Progenitor cell of endocrine pancreas (in vitro differentiated cells): ENCODE measurements at places on chromosomes 16 and 17. TPM values are rescaled to one million over a fixed set of nuclear protein-coding genes. Genes with fewer than 3 reads are reported as not detected.

DNA sequence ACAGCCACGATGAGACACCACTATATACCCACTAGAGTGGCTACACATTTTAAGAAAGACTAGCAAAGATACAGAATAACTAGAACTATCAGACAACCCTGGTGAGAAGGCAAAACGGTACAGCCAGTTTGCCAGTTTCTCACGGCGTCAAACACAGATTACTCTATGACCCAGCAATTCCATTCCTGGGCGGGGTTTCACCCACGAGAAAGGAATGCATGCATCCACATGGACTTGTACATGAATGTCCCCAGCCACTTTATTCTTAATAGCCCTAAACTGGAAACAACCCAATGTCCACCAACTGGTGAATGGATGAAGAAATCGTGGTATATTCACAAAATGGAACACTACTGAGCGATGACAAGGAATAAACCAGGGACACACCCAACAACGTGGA, 74.5 kb downstream of the MYH10 start:
- no peak for DNase-seq

AATF gene
- total RNA-seq, result 50.9 and 53.5 TPM in 2 replicates

DNA sequence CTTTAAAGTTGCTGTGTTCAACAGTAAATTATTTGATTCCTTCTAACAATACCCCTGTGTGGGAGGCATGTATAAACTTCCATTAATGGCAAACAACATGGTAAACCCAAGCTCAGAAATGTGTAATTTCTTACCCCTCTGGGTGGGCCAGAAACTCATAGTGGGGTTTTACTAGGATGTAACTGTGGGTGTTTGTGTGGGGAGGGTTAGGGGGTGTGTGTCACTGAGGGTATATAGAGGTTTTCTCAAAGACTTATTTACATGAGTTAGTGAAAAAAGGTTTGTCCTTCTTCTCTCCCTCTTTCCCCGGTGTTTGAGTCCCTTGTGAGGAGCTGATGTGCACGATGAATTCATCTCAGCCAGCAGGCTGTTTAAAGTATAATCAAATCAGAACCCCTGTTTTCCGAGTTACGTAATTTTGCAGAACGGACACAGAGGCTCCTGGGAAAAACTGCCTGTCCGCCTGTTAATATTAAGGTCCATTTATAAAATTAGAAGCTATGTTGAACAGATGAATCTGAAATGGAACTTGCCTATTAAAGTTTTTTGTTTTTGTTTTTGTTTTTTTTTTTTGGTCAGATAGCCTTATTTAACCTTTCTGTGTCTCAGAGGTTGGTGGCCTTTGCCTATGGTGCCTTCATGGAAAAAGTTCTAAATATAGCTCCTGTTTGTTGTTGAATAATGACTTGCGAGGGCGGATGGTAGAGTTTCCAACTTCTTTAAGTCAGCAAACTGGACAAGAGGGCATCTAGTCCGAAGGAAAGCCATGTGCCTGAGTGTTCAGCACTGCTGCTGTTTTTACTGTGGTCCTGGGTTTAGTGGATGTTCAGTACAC, 73.3 kb downstream of the MSI2 start:
- no peak for DNase-seq

DNA sequence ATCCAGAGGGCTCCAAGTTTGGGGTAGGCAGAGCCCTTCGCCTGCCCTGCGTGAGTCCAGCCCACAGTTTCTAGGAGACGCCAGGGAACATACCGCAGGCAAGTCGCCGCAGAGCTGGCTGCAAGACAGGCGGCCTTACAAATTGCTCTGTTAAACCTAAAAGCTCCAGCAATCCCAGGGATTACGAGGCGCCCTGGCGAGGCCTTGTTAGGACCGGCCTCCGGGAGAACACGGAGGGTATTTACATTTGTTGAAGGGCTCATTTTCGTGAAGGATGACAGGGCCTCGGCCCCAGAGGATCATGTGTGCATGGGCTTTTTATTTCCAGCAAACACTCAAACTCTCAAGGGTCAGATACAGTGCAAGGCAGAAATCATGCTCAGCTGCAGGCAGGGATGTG, 77.6 kb upstream of the FOXF1 start:
- DNase-seq, result no peak

- DNase-seq, result no peak
Observed at GRCh38 chr16:88878967-88879787, 12.7 kb upstream of the PABPN1L start.

DNA sequence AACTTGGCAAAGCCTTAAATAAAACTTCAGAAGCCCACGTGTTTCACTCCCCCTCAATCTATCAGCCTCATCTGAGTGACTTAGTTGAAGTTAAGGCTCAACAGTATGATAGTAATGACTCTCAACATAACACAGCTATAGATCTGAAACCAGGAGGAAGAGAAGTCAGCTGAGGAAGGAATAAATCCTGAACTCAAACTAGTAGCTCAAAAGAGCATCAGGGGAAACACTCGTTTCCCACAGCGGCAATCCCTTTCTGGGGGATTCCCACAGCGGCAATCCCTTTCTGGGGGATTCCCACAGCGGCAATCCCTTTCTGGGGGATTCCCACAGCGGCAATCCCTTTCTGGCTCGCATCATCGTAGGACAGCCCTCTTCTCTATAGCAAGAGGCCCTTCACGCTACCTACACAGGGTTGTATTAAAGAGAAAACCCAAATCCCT, 56.8 kb downstream of the ZZEF1 start:
- DNase-seq, result no peak

C17orf100 gene
- 6.1 TPM in 2 replicates for total RNA-seq

TMEM94 gene
- 168 and 197 TPM in 2 replicates for total RNA-seq

- no peak for DNase-seq
Observed at GRCh38 chr16:17515421-17516210, 44.9 kb upstream of the XYLT1 start.

- DNase-seq, result no peak
Observed at GRCh38 chr17:68210570-68211315, 37.1 kb upstream of the AMZ2 start.

GRCh38 chr17:49835472-49835871, 12.4 kb downstream of the TAC4 start:
- DNase-seq, result no peak

GRCh38 chr16:57472665-57473060, 10.2 kb downstream of the POLR2C start:
- no peak for DNase-seq

- DNase-seq, result no peak
Observed at GRCh38 chr17:60525328-60525684, 736 bp downstream of the APPBP2 start.

ACSM2A gene
- not detected in 2 replicates for total RNA-seq

- no peak for DNase-seq
Observed at GRCh38 chr16:68377667-68378393, 67.0 kb downstream of the PRMT7 start.

DNA sequence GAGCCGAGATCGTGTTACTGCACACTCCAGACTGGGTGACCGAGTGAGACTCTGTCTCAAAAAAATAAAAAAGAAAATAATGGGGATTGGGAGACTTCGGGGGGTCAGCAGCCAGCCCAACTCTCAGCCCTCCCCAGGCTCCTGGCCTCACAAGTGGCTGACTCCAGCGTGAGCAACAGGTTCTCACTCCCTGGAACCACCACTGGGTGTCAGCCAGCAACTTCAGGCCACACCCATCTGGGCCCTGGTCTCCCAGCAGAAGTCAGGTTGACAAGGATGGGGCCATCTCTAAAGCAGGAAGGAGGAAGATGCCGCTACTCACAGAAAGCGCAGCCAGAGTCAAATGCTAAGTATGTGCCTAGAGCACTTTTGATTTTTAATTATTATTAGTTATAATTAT, 139.4 kb downstream of the C16orf78 start:
- DNase-seq, result no peak

DNA sequence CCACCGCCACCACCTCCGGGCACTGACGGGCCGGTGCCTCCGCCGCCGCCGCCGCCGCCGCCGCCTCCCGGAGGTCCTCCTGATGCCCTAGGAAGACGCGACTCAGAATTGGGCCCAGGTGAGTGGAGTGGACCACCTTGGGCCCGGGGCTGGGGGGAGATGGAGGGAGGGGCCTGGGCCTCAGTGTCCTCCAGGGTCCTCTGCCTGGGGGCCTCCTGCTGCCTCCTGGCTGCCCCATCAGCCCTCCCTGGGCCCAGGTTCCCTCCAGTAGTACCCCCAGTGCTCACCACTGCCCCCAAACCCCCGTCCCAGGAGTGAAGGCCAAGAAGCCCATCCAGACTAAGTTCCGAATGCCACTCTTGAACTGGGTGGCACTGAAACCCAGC, 19.9 kb downstream of the SPATA32 start:
- no peak for DNase-seq

KRTAP4-4 gene
- not detected in 2 replicates for total RNA-seq

DNA sequence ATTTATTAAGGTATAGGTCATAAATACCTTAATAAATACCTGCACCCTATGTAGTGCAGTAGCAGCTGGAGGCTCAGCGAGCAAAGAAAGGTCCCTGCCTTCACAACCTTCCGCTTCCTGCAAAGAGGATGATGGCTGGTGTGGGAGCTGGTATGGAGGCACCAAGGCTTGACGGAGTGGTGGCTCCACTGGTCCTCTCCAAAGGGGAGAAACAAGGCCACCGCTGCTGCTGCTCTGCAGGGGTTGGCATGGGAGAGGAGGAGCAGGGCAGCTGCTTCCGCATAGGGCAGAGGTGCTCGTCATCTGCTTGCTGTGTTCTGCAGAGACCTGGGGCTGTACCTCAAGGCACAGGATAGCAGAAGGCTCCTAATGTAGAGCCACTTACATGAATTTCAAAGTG, 52.8 kb downstream of the NDEL1 start:
- DNase-seq, result no peak

DNA sequence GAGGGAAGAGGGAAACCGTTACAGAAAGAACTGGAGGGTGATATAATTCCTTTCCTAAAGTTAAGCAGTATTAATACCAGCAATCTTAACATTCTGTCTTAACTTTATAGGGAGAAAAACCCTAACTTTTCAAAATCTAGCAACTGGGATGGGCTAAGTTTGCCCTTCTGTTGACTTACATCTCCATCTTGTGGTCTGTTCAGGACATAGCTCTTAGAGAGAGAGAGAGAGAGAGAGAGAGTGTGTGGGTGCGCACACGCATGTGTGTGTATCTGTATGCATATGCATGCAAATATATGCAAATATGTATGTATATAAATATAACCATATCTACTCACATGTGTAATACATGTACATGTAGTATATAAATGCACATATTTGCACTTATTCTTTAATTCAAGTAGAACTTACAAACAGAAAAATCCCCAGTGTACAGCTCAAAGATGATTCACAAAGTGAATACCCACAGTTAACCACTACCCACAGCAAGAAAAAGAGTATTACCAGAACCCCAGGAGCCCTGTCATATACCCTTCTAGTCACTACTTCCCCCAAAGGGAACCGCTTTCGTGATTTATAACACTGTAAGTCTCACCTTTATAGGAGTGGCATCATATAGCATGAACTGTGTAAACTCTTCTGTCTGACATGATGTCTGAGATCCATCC, 46.5 kb downstream of the STX8 start:
- DNase-seq, result no peak

GRCh38 chr17:49858796-49859195, 10.9 kb upstream of the TAC4 start:
- no peak for DNase-seq

- no peak for DNase-seq
Observed at GRCh38 chr17:60301649-60302048, 90.3 kb downstream of the USP32 start.

DNA sequence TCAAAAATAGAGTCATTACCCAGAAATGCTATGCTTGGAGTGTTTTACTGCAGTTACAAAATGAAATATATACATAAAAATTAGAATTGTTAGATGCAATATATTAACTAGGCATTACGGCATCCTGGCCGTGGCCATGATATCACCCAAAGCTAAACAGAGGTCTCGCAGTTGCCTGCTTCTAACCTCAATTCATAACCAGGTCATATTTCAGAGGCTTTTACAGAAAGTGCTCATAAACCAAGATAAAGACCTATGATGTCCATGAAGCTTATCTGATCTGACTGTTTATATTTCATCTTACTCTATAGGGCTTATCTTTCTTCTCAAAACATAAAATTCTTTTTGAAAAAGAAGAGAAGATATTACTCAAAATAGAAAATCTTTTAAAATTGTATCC, 664.5 kb upstream of the SALL1 start:
- no peak for DNase-seq

GRCh38 chr16:83994087-83994486, 26.0 kb downstream of the NECAB2 start:
- DNase-seq, result no peak

KRT33A gene
- not detected in 2 replicates for total RNA-seq

GRCh38 chr17:77959926-77960521, 1.5 kb downstream of the TNRC6C start:
- no peak for DNase-seq

PRKCB gene
- 0.27 and 0.36 TPM in 2 replicates for total RNA-seq

CES3 gene
- total RNA-seq, result 2.7 and 4.8 TPM in 2 replicates

DNA sequence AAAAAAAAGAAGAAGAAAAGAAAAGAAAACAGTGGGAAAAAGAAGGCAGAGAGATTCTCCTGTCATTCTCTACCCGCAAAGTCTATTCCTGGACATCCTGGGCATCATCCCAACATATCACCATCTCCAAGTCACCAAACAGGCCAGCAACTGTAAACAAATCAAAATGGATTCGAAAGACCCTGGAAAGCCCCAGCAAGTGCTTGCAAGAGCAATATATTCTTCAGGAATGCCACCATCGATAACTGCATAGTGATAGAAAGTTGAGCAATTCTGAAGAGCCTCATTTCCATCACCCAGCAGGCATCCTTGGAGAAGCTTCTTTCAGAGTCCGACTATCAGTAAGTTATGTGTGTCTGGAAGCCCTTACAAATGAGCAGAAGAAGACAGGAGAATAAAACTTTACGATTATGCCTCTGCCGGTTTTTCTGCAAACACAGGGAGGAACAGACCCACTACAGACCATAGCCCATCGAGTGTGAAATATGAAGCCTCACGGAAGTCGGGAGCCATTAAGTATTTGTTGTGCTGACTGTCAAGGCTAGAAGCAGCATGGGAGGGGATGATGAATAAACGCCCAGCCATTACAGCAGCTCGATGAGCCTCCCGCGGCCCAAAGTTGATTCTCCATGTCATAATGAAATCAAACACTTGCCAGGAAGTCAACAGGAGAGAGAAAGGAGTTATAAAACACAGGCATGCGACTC, 64.5 kb upstream of the SEC14L1 start:
- no peak for DNase-seq

- no peak for DNase-seq
Observed at GRCh38 chr17:50035945-50036344, 20.0 kb upstream of the ITGA3 start.
